Activated CD8-positive, alpha-beta T cell treated with anti-CD3 and anti-CD28 coated beads, Interleukin-2, amount 10 ng/mL, durations not matched to agents 7 days and 5 days (primary cell): ENCODE measurements at places on chromosomes 2 and 18. TPM values are rescaled to one million over a fixed set of nuclear protein-coding genes. Genes with fewer than 3 reads are reported as not detected.

The RBFA gene
- 26.2 TPM for total RNA-seq

The TTN gene
- 11.4 TPM for total RNA-seq

The KLHL30 gene
- total RNA-seq = not detected

The REEP1 gene
- total RNA-seq = not detected

The ZEB2 gene
- total RNA-seq = 4.0 TPM

The SERTAD2 gene
- total RNA-seq = 21.4 TPM
